HepG2 (cell line): ENCODE measurements at places on chromosomes 7 and 10. TPM values are rescaled to one million over a fixed set of nuclear protein-coding genes. Genes with fewer than 3 reads are reported as not detected.

- no peaks in the 10 kb centered on the region for H3K27me3 ChIP-seq
- H3K4me3 ChIP-seq = no peak overlapping the region
- peak overlapping the region; percentile 86 for H3K27ac ChIP-seq
- H3K36me3 ChIP-seq = no peaks in the 10 kb centered on the region
- H3K4me1 ChIP-seq = peaks cover 72% of the 10 kb centered on the region
Measured at GRCh38 chr10:109976681-109977080, 31.1 kb upstream of the ADD3 start.

DNA sequence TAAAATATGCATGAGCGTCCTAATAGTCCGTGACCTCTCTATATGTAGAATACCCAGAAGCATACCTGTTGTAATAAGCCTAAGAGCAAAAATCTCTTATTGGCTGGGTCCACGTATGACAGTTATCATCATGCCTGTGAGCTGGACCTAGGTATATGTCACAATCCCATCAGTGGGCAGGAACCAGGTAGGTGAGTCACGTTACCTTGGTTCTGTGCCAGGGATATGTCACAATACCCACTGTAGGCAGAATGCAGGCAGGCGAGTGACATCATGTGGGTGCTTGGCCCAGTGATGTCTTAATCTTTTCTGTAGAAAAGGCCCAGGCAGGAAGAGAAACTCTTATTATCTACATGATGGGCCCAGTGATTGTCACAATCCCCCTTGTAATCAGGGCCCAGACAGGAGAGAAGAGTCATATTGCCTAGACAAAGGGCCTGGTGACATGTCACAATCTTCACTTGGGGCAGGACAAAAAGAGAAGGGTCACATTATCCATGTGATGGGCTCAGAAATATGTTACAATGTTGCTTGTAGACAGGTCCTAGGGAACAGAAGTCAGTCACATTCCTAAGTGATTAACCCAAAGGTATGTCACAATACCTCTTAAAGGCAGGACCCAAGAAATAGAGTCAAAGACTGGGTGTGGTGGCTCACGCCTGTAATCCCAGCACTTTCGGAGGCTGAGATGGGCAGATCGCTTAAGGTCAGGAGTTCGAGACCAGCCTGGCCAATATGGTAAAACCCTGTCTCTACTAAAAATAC, 12.9 kb upstream of the ZNF736 start:
- H3K36me3 ChIP-seq = no peaks in the 10 kb centered on the region
- H3K27ac ChIP-seq = no peak overlapping the region
- no peaks in the 10 kb centered on the region for H3K27me3 ChIP-seq
- DNase-seq = no peak
- no peaks in the 10 kb centered on the region for H3K4me1 ChIP-seq

GRCh38 chr10:6643962-6644361, 63.9 kb upstream of the PRKCQ start:
- H3K4me3 ChIP-seq = no peak overlapping the region
- DNase-seq = no peak
- H3K36me3 ChIP-seq = no peaks in the 10 kb centered on the region
- no peaks in the 10 kb centered on the region for H3K4me1 ChIP-seq
- peaks cover 4% of the 10 kb centered on the region; the same call in 1 of the 3 replicates for H3K27me3 ChIP-seq

GLI3 gene
- total RNA-seq = not detected in 2 replicates

HPSE2 gene
- total RNA-seq = not detected in 2 replicates
